Articular chondrocyte of knee joint (primary cell): ENCODE measurements at places on chromosomes 4 and X. TPM values are rescaled to one million over a fixed set of nuclear protein-coding genes. Genes with fewer than 3 reads are reported as not detected.

ASB12 gene
- total RNA-seq: 0.13 and 0.22 TPM in 2 replicates

SYP gene
- total RNA-seq: 0.22 and 0.39 TPM in 2 replicates

ARMCX1 gene
- total RNA-seq: 77.0 and 80.9 TPM in 2 replicates

PNMA6A gene
- total RNA-seq: 0.54 and 0.65 TPM in 2 replicates

CHST7 gene
- 1.7 and 2.6 TPM in 2 replicates for total RNA-seq

RBM47 gene
- total RNA-seq: 0.52 and 1.4 TPM in 2 replicates
